ENCODE measurements at places on chromosomes 6 and 20.
A peak's percentile ranks its signal among the peaks of the same experiment; 100 is the strongest.

DNA sequence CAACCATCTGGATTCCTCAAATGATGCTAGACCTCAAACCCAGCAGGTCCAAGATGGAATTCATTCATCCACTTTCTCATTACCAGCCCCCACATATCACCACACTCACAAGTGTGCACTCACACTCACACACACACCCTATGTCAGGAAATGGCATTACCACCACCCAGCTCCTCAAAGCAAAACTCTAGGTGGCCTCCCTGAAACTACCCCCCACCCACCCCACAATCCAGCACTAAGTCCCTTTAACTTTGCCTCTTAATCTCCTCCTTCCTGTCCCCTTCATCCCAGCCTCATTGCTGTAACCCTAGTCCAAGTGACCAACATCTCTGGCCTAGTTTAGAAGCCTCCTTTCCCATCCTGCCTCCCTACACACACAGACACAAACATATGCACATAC lies 109.4 kb downstream of the TNFAIP3 start:
- no peak for DNase-seq

DNA sequence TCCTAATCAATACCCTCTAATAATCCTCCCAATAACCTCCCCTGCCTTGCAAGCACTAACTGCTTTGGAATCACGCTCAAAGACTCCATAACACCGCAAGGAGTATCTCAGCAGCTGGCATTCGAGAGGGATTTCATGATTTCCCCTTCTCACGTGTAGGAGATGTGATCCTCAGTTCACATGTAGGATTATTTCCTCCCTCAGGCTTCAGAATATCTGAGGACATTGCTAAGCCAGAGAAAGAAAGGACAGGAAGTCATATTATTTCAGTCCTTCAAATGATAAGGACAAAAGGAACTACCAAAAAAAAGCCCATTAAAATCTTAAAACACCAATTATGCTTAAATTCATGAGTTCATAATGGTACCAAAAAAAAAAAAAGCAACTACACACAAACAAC lies 122.9 kb downstream of the NFATC2 start:
- DNase-seq: no peak

- DNase-seq: no peak
Observed at GRCh38 chr6:7697820-7698623, 27.9 kb upstream of the BMP6 start.

DNA sequence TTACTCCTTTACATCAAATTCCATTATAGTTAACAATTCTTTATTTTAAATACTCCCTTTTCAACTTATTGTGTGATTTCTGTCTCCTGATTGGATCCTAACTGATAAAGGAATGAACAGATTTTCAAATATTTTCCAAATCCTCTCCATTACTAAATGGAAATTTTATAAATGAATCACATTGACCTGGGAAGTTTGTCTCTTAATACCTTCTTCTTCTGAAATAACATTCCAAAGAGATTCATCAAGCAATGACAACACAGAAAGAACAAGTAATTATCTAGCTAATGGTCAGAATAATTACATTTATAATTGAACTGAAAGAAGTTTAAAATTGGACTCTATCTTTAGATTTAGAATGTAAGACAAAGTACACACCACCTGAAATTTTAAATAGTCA lies 515.4 kb upstream of the PTCHD4 start:
- no peak for DNase-seq

GRCh38 chr6:131357501-131357900 lies 215.5 kb upstream of the ARG1 start:
- no peak for DNase-seq

GRCh38 chr6:85726206-85726605 lies 83.5 kb upstream of the SYNCRIP start:
- DNase-seq: no peak

DNA sequence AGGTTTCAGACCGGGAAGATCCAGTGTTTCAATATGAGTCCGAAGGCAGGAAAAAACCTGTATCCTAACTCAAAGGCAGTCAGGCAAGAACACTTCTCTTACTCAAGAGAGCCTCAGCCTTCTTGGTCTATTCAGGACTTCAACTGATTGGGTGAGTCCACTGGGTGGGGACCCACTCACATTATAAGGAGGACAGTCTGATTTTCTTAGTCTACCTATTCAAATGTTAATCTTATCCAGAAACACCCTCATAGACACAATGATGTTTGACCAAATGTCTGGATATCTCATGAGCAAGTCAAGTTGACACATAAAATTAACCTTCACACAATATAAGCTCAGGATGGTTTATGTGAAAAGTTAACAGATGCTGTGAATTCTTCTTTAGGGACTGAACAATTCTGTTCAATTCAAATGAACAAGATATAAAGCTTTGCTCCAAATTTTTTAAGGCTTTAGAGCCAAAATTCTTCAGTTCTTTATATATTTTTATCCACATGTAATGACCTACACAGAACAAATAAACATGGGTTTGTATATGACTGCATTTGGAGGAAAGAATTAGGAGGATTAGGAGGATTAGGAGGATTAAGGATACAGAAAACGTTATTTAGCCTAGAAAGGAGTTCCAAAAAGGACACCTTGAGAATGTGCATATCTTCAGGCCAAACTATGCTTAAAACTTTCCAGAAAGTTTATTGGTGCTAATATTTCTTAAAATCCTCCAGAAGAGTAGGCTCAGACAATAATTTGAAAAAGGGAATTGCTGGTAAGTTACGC lies 35.3 kb upstream of the LAMA2 start:
- no peak for DNase-seq

DNA sequence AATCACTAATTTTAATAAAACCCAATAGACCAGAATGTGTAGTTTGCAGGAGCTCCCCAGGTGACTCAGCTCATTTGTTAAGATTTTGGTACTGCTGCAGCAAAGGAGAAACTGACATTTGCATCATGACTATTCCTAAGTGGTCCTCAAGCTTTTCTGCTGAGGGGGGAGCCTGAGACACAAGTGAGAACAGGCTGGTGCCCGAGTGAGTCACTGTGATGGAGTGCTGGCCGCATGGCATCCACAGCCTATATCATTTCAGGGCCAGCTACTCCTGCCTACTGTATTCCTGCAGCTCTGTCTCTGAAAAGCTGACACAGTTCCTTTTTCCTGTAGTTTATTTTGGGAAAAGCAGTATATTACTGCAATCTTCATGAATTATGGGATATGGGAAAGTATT lies 113.7 kb upstream of the ENPP5 start:
- no peak for DNase-seq

DNA sequence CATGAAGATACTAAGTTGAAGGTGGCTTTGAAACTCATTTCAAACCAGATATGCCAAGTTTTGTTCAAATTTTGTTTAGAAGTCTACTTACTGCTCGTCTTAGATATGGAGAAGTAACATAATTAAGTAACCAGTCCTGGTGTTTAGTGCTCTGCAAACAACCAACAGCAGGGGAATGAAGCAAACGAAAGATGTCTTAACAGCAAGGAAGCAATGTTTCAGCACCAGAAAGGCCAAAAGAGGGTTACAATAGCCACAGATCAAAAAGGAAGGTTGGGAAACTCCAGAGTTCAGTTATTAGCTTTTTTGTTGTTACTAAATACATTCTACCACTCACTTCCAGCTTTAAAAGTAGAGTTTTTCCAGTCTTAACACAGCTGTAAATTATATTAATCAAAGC lies 45.1 kb downstream of the LHFPL5 start:
- DNase-seq: no peak

DNA sequence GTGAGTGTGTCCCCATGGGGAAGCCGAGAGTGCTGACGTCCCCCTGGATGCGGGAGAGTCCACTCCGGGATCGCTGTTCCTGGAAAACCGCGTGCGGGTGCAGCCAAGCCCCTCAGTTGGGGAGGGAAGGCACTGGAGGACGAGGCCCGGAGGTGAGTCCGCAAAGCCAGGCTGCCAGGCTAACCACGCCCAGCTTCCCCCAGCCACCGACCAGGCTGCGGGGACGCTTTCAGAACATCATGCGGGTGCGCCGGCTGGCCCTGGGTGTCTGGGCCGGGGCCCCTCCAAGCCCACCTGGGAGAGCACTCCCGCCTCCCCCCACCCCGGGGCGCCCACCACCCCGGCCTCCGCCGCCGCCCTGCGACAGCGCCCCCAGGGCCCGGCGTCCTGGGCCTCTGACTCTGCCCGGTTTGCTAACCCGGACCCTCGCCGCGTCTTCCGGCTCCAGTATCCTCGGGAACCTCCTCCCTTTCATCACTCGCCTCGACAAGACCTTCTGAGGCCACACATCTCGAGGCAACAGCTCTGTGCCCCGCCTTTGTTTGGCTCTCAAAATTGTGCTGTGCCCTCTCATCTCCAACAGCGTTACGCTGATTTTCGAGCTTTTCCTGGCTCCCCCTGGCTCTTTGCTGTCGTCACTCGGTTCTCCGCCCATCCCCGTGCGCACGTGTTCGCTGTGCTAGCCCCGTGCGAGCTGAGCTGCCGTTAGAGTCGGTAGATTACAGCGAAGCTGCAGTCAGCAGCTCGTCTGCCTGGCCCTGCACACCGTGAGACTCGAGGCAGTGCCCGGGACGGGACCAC lies 47.1 kb upstream of the ENTPD6 start:
- peak; percentile 29 for DNase-seq

GRCh38 chr6:2385471-2385983 lies 140.1 kb upstream of the GMDS start:
- no peak for DNase-seq

GRCh38 chr20:42531508-42531961 lies 658.2 kb downstream of the PTPRT start:
- DNase-seq: no peak

- DNase-seq: no peak
Observed at GRCh38 chr6:68729377-68729903, 94.4 kb downstream of the ADGRB3 start.

- DNase-seq: no peak
Observed at GRCh38 chr6:25463441-25463840, 184.3 kb downstream of the CARMIL1 start.

- no peak for DNase-seq
Observed at GRCh38 chr6:98769546-98769945, 64.8 kb upstream of the POU3F2 start.

- DNase-seq: no peak
Observed at GRCh38 chr6:136526937-136527336, 23.3 kb downstream of the MAP7 start.

DNA sequence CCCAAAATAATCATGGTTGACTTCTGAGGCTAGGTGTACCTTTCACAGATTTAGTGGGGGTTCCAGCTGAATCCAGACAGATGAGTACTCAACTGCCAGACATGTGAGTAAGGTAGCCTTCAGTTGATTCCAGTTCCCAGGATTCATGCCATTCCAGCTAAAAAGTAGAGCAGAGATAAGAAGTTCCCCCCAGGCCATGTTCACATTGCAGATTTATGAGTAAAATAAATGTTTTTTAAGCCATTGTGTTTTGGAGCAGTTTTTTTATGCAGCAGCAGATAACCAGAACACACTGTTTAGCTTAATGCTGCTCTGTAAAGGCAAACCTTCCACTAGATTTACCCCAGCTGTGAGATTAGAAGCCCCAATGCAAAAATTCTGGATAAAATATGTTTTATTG lies 245.0 kb downstream of the RFPL4B start:
- DNase-seq: no peak

DNA sequence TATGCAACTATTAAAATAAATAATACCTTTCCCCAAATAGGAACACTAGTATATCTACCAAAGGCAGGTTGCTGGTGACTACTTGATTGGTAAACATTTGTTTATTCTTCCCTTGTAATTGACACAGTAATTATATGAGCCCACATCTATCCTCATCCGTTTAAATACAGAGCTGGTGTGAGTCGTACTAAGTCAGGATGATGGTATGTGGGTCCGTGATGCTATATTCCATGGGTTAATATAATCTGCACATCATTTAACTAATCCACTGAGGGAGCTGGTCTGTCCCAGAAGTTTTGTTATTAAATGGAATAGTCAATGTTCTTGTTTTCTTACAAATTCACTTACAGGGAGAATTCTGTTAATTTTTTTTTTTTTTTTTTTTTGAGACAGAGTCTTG lies 164.0 kb upstream of the AGPAT4 start:
- no peak for DNase-seq

DNA sequence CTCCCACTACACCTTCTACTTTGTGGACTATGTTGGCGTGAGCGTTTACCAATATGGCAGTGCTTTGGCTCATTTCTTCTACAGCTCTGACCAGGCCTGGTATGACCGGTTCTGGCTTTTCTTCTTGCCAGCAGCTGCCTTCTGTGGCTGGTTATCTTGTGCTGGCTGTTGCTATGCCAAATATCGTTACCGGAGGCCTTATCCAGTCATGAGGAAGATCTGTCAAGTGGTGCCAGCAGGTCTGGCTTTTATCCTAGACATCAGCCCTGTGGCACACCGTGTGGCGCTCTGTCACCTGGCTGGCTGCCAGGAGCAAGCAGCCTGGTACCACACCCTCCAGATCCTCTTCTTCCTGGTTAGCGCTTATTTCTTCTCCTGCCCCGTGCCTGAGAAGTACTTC lies 16.5 kb upstream of the EFHC1 start:
- no peak for DNase-seq

- DNase-seq: no peak
Observed at GRCh38 chr6:166567107-166567506, 19.4 kb downstream of the RAMACL start.

- no peak for DNase-seq
Observed at GRCh38 chr6:20929283-20929682, 395.0 kb downstream of the CDKAL1 start.

DNA sequence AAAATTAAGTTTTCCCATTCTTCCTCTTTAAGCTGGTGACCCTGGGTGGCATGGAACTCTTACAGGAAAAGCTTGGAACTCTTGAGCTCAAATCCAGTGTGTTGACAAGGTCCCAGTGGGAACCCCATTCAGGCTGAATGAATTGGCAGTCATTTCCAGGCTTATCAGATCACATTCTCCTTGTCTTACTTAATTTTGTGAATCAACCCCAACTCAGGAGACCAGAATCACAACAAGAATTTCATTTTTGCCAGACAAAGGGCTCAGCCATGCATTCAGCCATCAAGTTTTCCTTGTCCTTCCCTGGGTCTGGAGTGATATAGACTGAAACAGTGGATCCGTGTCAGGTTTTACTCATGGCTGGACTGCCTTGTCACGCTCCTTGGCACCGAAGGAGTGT lies 92.1 kb upstream of the EEF1E1 start:
- no peak for DNase-seq

DNA sequence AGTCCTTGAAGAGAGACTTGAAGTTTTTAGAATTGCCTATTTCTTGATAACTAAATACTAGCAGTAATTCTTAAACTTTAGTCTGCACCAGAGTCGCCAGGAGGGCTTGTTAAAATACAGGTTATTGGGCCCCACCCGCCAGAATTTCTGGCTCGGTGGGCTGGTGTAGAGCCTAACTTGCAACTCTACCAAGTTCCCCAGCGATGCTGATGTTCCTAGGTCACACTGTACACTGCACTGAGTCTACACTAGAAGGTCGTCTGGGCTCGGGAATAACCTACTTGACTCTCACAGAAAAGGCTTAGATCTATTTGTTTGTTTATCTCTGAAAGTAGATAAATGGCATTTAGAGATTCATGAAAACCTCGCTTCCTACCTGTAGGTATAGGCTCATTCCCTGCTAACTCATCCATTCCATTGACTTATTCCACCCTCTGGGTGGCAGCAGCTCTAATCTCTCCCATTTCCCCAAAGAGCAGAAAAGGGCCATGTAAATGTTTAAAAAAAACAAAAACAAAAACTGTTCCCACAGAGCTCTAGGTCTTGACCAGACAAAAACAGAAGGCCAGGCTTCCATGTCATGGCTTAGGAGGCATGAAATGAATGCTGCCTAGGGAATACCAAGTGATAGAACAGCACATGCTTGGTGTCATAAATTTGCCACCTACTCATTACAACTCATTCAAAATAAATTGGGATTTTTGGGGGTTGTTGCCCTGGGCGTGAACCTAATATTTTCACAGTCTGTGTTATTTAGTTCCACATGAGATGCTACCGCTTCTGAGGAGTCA lies 292.1 kb downstream of the ADGB start:
- no peak for DNase-seq
